ENCODE measurements at places on chromosomes 7 and 10.

DNA sequence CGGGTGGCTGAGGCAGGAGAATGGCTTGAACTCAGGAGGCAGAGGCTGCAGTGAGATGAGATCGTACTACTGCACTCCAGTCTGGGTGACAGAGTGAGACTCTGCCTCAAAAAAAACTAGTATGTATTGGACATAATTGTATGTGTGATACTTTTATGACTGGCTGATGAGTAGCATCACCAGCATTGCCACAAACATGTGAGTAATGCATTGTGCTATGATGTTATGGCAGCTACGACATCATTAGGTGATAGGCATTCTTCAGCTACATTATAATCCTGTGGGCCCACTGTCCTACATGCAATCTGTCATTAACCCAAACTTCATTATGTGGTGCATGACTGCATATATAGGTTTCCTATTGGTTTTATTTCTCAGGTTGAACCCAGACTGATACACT is 352.4 kb downstream of the GALNT17 start:
- no peak for DNase-seq

GRCh38 chr10:49115015-49115795 is at the start of gene VSTM4:
Gene VSTM4, minus strand, starts transcription at chr10:49115522. Its CDS starts 37 bp downstream, at chr10:49115485.
- no peak for DNase-seq

- no peak for DNase-seq
These were observed 268.0 kb downstream of the CDK14 start for GRCh38 chr7:90864088-90864487.

DNA sequence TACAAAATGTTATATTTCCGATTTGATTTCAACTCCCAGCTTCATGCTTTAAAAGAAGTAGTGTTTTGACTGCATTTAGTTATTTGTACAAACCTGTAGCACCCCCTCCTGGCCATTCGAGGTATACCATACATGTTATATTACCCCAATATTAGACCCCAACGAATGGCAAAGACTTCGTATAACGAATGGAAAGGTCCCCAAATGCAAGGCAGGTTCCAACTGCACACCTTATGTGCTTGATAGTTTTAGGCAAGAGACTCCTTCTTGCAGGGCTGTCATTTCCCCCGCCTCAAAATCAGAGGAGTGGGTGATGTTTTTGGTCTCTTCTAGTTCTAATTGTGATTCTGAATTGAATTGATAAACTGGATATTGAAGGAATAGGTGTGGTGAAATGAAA is 101.1 kb upstream of the TARP start:
- peak; percentile 53 for DNase-seq

DNA sequence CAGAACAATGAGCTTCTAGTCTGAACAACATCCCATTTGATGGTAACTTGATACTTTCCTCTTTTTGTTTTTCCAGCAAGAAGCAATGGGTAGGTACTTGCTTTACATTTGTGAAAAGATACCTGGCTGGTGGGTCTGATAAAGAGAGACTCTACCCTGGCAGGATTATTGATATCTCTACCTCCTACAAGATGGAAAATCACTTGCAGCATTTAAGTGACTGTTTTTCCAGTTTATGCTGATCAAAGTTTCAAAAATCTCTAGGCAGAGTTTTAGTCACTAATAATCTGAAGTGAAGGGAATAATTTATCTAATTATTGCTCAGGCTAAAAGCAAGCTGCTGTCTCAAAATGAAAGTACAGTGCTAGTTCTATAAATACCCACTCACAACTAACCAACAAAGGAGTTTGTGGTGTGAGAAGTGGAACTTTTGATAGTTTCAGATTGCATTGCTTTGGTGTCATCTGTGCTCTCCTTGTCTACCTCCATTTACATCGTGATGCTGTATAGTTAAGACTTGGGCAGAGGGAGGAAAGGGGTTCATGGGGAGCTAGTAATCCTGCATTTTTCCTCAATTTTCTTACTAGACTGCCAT is 86.0 kb upstream of the ANKRD1 start:
- DNase-seq, result no peak

DNA sequence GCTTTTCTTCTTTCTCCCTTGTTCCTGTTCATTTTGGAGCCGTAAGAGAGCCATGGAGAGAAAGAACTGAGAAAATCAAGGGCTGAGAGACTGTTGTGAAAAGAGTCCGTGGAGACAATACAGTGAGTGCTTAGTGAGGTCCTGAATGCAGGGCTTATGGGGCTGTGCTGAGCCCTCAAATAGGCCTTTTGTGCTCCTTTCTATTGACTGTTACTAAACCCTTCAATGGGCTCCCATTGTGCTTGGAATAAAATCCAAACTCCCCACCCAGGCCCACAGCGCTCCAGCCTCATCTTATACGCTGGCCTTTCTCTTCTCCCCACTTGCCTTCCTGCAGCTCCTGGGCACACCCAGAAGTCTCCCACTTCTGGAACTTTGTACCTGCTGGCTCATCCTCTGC is 243.1 kb upstream of the HABP2 start:
- no peak for DNase-seq

DNA sequence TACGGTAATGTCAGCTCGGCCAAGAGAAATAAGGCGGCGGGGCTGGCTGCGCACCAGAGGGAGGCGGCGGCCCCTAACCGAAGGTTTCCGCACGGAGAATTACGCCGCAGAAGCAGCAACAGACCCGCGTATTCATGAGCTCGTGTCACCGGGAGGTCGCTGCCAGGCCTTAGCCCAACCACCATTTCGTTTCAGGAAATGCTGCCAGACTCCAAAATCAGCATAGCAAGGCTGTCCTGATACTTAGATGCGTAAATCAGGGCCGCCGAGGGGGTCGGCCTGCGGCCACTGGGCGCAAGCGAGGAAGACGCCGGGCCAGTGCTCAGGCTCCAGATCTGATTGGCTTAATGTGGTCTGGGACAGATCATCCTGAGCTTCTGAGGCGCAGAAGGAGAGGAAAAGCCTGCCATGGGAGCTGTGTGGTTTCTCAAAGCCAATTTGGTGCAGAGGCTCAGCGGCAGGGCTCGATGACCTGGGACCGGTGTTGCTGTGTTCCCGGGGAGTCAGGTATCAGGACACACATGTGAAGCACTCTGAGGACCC is 247.9 kb downstream of the BAMBI start:
- DNase-seq, result no peak

- DNase-seq, result no peak
These were observed 23.4 kb downstream of the ZPBP start for GRCh38 chr7:50069613-50070012.

GRCh38 chr10:3827266-3827665 is 42.3 kb upstream of the KLF6 start:
- no peak for DNase-seq

DNA sequence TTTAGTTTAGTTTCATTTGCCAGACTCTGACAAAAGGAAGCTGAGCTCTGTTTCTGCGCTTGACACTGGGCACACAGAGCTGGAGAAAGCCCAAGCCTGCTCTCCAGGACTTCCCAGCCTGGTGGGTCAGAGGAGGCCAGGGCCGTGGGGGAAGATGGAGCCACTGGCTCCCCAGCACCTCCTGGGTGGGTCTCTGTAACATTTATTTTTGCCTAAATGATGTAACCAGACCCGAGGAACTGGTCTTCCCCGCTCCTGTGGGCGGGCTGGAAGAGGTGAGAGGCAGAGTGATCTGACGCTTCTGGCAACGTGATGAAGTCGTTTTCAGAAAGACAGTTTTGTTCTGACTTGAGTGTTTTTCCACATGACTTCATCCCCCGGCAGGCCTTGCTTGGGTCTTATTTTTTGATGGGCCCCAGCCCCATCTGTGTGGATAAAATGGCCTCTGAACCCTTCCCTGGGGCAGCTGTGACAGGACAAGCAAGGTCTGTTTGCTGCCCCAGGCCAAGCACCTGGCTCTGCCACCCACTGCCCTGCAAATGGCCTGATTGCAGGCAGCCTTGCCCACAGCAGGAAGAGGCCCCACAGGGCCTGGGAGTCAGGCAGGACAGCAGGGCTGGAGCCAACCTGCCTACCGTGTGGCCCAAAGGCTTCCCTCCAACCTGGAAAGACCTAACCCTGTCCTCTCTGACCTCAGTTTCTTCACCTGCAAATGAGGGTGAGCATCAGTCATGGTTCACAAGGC is 304.9 kb upstream of the ZMIZ1 start:
- no peak for DNase-seq

GRCh38 chr7:156578578-156578940 is 62.0 kb upstream of the RNF32 start:
- no peak for DNase-seq

DNA sequence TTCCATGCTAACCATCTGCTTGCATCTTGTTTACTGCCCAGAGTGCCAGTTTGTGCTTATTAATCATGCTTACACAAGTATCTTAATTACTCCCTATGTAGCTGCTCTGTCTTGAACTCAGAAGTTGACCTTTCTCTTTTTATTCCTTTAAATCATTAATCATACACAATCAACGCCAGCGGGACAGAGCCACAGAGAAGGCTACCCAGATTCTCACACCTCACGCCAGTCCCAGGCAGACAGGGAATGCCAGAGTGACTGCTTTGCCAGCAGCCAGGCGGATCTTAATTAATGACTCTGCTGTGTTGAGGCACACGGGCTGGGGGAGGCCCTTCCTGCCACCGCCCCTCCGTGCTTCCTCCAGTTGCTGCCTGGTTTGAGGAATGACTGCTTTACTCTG is 229.4 kb downstream of the LRMDA start:
- no peak for DNase-seq

DNA sequence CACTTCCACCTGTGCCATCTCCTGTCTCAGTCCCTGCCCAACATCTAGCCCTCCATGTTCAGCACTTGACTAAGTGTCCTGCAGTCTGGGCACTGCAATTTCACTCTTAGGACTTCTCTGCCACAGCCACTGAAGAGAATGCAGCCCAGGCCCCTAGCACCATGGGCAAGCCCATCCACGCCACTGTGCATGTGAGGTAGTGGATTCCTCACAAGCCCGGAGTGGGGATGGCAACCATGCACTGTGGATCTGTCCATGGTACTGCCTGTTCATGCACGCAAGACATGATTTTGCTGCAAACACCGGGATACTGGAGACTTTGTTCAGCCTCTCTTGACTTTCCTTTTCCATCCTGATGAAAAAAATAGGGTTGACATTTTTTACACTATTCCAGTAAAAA is 12.3 kb downstream of the DDC start:
- DNase-seq, result no peak

- DNase-seq, result no peak
These were observed 18.6 kb upstream of the SDK1 start for GRCh38 chr7:3282457-3282856.

- no peak for DNase-seq
These were observed 72.0 kb downstream of the SRPK2 start for GRCh38 chr7:105316578-105317344.

GRCh38 chr7:107167483-107168232 is 1.1 kb upstream of the HBP1 start:
- DNase-seq, result peak; percentile 25

- no peak for DNase-seq
These were observed 634 bp upstream of the HDAC9 start for GRCh38 chr7:18494821-18495408.

DNA sequence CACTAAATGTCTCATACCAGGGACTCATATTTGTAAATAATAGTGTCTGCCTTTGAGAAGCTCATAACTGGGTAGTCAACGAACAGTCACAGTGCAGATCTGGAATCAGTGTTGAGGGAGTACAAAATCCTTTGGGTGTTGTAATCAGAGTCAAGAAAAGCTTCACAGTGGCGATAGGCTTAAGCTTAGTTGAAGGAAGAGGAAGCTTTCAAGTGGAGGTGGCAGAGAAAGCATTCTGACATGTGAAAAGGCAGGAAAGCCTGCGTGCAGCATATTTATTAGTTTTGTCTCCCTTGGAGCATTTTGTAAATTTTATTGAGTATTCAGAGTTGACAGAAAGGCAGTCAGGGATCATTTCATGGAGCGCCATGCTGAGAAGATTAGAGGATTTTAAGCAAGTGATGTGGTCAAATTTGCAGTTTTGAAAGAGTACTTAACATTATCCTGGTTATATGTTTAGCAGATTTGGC is 104.9 kb downstream of the ADK start:
- DNase-seq, result no peak

- DNase-seq, result no peak
These were observed 96.1 kb downstream of the SH3PXD2A start for GRCh38 chr10:103759100-103759781.

DNA sequence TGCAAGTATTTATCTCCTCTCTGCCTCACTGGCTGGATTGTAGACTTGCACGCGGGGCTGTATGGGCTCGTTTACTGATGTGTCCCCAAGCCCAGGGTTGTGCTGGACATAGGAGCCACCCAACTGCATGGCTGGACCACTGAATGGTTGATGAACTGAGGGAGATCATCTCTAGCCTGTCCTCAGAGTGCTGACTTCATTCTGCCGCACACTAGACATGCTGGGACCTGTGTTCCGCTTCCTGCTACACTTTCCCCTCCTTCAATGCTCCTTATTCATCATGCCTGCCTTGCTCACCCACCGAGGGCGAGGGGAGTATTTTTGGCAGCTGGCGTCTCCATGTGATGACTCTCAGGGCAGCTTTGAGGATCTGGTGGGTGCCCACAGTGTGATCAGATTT is 440.2 kb downstream of the GLRX3 start:
- no peak for DNase-seq

DNA sequence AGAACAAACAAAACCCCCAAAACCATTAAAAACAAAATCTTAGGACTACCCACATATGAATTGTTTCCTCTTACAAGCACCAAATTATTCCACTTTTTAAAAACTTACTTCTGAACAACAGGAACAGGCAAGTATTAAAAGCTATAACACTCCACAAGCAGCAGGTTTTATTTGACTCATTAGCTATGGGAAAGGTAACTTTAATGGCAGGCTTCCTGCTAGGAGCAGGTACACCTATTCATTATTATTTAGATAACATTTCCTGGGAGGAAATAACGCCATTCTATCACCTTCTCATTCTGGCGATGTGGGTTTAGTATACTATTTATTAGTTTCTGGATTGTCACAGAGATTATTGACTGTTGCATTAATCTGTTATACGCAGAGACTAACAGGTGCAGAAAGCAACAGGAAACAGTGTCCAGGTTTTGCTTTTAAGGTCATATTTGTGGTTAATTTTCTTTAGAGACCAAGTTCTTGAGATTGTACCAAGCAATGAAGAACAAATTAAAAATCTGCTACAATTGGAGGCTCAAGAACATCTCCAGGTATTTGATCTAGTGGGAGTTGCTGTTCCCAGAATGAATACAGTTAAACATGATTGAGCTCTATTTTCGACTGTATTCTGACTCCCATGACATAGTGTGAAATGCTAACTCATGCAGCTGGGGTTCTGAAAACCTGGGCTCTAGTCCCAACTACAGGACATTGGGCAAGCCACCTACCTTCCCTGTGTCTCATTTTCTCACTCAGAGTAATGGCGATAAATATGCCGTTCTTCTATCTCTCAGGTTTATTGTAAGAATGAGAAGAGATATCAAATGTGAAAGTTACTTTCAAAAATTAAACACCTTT is 2.0 kb downstream of the CPA2 start:
- DNase-seq, result no peak
